ENCODE measurements at places on chromosomes 5 and 9.

DNA sequence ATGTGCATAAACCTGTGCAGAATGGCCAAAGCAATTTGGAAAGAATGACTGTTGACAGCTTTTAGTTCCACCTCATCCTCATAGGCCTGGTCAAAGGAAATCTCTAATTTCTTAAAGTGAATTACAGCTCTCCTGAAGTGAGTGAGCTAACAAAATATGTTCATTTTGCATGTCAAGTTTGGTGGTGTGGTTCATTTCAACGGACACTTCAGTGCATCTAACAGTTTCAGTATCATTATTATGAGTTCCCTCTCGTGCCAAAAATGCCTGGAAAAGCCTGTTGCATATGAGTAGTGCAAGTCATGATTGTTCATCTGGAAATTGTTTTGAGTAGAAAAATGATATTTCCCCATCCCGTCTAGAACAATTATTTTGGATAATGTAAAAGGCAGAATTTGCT is 53.2 kb upstream of the HMHB1 start:
- peak; percentile 91 for DNase-seq

DNA sequence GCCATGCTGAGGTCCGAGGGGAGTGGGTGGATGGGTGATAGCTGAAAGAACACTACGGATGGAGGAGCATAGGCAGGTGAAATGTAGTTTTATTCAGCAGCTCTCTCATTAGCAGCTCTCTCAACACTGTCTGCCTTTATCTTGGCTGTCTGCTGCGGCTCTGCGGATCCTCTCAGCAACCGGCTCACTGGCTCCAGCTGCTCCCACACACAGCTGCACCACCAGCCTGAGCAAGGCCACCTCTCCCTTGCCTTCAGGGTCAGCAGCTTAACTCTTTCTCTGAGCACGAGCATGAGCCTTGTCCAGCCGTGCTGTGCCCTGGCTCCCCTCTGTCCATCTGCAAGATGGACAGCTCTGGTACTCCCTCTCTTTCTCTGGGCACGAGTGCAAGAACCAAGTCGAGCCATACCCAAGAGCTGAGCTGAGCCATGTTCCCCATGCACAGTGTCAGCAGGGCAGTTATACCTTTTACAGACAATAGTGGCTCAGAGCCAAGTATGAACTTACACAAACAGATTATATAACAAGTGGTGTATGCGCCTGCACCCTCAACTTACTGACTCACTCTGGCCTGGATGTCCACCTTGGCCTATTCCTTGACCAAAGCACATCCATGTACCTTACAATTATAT is 108.5 kb downstream of the MACIR start:
- DNase-seq = no peak

DNA sequence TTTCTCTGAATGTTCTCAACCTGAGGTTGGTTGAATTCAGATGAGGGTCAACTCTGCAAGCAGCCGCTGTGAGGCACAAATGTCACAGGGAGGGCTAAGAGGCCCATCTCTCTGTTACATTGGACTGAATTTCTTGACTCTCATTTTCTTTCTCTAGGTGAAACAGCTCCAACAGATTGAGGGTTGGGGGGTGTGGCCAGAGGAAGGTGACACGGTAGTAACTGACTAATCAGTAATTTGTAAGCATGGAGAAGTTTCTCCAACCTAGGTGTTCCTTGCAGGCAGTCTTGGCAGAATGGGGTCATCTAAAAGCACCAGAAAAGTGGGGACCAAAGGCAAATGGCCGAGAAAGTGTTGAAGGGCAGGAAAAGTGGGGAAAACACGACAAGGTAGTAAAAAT is 16.8 kb downstream of the CCT5 start:
- no peak for DNase-seq

GRCh38 chr5:149489605-149490037 is 61.6 kb downstream of the CSNK1A1 start:
- peak; percentile 89 for DNase-seq

- no peak for DNase-seq
Observed at GRCh38 chr5:11719888-11720481, 184.3 kb downstream of the CTNND2 start.

- DNase-seq = no peak
Observed at GRCh38 chr5:115313632-115314031, 17.2 kb upstream of the CCDC112 start.

DNA sequence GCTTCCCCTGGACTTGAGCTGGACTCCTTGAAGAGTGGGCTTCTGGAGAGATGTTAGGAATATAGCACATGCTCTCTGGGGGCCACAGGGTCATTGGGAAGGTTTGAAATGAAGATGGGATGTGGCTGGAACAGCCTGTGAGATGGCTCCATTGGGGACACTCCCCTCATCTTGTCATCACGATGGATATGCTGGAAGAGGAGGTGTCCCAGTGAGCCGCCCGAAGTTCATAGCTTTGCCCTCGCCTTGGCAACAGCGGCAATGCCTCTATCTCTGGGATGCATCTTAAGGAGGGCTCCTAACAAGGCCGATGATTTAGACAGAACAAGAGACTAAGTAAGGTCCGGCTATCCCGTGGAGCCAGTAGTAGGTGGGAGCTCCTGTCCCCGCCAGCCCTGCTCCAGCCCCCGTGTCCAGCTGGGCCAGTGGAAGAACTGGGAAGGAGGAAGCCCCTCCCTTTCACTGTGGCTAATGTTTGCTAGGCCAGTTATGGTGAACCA is 23.9 kb downstream of the AMBP start:
- no peak for DNase-seq

DNA sequence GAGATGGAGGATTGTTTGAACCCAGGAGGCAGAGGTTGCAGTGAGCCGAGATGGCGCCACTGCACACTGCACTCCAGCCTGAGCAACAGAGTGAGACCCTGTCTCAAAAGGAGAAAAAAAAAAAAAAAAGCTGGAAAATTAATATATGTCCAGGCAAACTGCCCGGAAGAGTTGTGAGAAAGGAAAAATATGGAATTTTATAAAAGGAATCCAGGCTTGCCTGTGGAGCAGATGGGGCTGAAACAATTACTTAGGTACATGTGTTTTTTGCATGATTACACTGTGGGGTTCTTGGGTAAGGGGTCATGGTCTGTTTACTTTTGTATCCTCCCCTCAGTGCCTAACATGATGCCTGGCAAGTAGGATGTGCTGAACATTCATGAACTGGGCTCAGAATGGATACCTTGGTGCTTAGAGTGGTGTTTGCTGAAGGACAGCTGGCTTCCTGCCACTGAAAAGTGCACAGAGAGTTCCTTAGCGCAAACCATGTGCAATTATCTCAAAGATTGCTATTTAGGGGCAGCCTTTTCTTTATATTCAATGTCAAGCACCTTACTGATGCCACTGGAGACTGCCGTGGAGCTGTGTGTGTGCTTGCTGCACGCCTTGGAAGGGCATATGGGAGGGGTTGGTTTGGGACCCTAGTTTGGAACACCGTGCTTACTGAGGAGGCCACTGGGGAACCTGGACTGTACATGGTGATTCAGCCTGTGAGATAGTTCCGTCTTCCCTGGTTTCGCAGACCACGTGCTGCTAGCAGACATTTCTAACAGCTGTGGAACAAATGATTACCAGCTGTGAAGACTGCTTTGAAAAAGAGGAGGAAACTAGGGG is 78.4 kb downstream of the MAP1B start:
- DNase-seq = peak; percentile 83

GRCh38 chr5:95907740-95908706 is 53.6 kb downstream of the ELL2 start:
- peak; percentile 32 for DNase-seq

DNA sequence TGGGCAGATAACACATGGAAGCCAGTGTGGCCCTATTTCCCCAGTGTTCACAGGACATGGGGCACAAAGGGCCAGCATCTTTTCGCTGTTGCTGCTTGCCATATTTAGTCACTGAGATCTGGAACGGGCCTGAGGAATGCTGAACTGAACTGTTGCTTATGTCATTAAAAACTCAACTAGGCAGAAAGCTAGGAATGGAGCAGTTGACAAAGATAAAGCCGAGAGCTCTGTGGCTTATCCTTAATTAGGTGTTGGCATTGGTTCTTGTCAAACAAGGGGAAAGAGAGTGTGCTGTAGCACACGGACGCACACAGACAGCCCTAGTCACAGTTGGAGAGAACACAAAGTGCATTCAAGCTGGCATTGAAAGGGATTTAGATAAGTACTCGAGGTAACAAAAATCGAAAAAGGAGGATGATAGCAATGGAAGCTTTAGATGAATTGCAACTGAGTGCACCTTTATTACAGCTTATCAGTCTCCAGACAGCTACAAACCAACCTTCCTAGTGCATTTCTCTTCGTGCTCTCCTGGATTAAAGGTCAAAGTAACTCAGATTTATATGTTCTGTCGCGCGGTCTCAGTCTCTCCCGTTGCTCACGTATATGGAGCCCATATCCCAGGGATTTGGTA is 450.2 kb upstream of the ZNF608 start:
- no peak for DNase-seq

Measured in AG10803 (cell line).